IMR-90 (cell line): ENCODE measurements at places on chromosomes 12 and 14. TPM values are rescaled to one million over a fixed set of nuclear protein-coding genes. Genes with fewer than 3 reads are reported as not detected.

The PZP gene
- not detected in 2 replicates for total RNA-seq

The TAS2R14 gene
- 2.0 and 3.9 TPM in 2 replicates for total RNA-seq

The ADGRD1 gene
- total RNA-seq, result not detected in 2 replicates

The CCDC184 gene
- under 0.01 and 0.18 TPM in 2 replicates for total RNA-seq

The OVCH1 gene
- under 0.01 and 0.18 TPM in 2 replicates for total RNA-seq

The SMCO2 gene
- not detected in 2 replicates for total RNA-seq

The CREBL2 gene
- 19.0 and 32.5 TPM in 2 replicates for total RNA-seq

The GRIN2B gene
- total RNA-seq, result not detected in 2 replicates

The RPGRIP1 gene
- not detected in 2 replicates for total RNA-seq

- no peak for DNase-seq
Measured at GRCh38 chr12:128205145-128205544, 61.8 kb upstream of the TMEM132C start.

- peak; percentile 79 for DNase-seq
Measured at GRCh38 chr12:26122681-26123481, 2.0 kb downstream of the BHLHE41 start.

DNA sequence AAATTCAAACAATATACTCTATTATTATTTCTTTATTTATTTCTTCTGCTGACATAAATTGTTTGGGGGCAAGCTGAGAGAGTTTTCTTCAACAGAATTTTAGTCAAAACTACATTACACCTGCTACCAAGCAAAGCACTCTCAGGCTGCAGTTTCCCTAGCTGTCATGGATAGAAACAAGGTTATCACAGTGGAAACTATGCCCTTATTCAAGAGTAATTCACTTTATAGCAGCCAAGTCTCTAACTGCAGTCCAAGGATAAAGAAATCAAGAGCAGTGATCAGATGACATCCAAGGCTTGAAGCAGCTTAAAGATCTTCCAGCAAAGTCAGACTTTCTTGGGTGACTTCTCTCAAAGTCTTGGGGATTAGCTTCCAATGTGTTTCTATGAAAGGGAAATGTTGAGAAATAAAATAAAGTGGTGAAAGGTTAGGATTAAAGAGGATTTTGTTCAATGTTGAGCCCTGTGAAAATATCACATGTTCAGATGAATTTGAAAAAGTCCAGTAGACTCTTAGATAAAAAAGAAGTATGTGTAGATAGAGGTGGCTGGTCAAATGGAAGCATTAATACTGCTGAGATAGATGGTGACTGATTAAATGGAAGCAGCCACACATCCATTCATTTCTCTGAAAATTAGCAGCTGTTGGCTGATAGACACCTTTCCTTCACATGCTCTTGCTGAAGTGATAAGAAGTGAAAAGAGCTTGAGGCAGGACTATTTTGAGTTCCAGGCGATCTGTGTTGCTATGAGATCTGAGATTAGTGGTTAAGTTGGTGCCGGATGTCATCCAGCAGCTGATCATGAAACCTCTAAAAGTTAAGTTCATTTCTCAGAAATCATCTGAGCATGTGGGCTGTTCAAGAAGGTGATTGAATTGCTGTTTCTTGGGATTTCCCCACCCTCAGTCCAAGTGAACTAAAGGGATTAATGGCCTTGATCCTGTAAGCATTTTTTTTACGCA lies 257.8 kb upstream of the BTG1 start:
- no peak for DNase-seq

DNA sequence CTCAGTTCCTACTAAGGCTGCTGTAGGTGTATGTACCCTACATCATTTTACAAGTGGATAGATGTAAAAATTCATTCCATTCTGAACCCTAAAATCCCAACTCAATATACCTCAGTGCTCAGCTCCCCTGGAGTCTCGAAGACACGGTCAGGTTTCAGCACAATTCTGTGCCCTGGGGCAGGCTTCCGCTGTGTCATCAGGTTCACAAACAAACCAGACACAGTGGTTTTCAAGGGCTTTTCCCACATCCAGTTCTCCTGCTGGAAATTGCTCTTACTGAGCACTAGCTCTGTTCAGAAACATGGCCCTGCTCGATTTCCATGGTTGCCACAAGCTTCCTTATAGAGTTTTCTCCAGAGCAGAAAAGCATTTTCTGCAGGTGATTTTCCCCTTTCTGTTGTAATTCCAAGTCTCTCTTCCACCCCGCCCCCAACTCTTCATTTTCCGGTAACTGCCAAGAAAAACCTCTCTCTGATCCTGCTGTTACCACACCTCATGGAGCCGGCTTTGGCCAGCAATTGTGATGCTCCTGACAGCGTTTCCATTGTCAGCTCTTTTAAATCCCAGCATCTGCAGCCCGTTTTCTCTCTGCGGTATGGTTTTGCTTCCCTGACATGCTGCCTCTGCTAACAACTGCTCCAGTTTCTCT lies 483.0 kb upstream of the CCDC196 start:
- DNase-seq, result no peak

- DNase-seq, result no peak
Measured at GRCh38 chr12:22396735-22397134, 62.2 kb upstream of the ST8SIA1 start.

- DNase-seq, result no peak
Measured at GRCh38 chr12:130177635-130178242, 15.5 kb downstream of the FZD10 start.

DNA sequence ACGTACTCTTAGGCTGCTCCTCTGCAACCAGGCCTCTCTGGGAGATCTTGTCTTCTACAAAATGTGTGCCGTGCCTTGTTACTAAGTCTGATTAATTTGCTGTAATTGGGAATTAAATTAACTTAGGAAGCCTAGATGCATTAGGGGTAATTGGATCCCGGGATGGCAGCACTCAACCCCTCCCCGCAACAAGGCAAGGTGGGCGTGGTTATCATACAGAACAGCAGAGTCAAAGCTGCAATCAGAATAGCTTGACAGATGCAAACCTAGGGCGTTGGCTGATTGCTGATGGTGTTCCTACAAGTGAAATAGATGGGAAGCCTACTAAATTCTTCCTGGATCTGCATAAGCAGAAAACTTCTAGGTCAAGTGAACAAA lies 34.5 kb upstream of the NFYB start:
- DNase-seq, result no peak

- peak; percentile 98 for DNase-seq
Measured at GRCh38 chr12:45232756-45233372, 17.0 kb downstream of the ANO6 start.

DNA sequence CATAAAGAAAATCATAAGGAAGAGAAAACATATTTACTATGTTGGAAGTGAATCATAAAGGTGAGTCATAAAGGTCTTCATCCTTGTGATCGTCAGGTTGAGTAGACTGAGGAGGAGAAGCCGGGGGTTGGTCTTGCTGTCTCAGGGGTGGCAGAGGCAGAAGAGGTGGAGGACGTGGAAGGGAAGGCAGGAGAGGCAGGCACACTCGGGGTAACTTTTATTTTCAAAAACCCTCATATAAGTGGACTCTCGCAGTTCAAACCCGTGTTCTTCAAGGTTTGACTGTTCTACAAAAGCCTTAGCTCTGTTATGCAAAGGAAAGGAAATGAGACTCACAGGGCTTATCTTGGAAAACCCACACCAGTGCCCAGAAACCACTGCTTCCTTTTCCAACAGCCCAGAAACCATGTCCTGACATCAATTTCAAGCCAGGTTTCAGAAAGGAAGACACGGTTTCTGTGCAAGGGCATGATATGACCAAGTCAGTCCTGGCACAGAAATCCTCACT lies 14.0 kb downstream of the SMCO2 start:
- DNase-seq, result peak; percentile 38

DNA sequence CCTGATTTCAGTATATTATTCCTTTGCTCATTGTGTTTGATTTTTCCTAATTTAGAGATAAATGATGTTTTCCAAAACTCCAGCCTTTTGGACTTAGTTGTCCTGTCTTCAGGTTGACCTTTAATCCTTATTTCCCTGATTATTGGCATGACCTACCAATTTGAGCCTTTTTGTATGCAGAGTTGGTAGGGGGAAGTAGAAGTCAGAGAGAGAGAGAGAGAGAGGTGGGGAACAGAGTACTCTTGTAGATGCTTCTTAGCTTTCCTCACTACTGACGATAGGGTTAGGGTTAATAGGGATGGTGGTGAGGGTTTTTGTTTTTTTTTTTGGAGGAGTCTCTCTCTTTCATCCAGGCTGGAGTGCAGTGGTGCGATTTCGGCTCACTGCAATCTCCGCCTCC lies 38.6 kb downstream of the TBC1D15 start:
- DNase-seq, result no peak

GRCh38 chr12:68056300-68056699 lies 67.1 kb downstream of the IFNG-AS1 start:
- no peak for DNase-seq

GRCh38 chr12:67430708-67431335 lies 161.7 kb downstream of the CAND1 start:
- DNase-seq, result no peak
